Activated CD4-positive, alpha-beta memory T cell treated with anti-CD3 and anti-CD28 coated beads for 36 hours (primary cell): ENCODE measurements at places on chromosomes 6 and 20.

DNA sequence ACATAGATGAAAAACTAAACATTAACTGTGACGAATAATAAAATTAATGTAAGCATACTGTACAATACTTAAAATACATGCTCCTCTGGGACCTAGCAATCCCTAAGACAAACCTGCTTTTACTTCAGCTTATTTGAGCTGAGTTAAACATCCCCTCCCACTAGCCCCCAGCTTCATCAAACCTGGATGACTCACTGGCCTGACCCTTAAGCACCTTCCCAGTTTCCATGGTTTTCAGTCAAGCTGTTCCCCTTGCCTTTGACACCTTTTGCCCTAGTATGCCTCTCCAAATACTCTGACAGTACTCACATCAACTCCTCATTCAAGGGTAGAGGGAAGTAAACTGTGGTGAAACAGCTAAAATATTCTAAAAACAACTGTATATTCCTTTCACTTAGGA is 4.2 kb downstream of the ELOVL4 start:
- no peak for DNase-seq

GRCh38 chr6:11050731-11051130 is 6.6 kb upstream of the ELOVL2 start:
- no peak for DNase-seq

GRCh38 chr6:150575836-150576235 is 23.8 kb upstream of the PLEKHG1 start:
- DNase-seq: no peak

DNA sequence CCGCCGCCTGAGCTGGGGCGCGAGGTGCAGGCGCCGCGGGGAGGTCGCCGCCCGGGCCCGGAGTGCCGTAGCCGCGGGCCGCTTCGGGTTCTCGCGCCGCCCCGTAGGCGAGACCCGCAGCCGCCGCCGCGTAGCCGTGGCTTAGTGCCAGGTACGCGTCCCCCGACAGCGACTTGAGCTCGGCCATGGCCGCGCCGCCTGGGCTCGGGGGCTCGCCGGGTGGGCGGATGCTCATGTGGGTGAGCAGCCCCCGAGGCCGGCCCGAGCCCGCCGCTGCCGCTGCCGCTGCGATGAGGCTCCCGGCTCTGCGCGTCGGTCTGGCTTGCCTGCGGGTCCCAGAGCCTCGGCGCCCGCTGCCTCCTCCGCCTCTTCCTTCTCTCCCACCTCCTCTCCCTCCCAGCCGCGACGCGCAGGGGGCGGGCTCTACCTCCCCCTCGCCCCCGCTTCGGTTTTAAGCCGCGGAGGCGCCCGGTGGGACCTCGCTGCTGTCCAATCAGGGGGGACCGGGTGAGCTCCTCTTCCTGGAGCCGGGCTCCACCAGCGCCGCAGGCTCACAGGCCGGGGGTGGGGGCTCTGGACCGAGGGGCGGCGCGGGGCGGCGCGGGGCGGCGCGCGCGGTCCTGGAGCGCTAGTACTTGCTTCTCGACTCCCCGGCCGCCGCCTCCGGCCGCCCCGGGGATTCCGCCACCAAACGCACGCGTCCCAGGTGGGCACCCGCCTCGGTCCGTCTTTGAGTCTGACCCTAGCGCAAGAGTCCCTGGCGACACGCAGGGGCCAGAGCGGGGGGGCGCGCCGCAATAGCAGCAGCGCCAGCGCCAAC is at the start of gene BHLHE23:
TSS of gene BHLHE23 (minus strand) at position 425 of the 820 bp plus-strand sequence. CDS start at position 235, 190 bp downstream.
- no peak for DNase-seq

GRCh38 chr20:48338717-48339116 is 489.1 kb downstream of the PREX1 start:
- DNase-seq: no peak

DNA sequence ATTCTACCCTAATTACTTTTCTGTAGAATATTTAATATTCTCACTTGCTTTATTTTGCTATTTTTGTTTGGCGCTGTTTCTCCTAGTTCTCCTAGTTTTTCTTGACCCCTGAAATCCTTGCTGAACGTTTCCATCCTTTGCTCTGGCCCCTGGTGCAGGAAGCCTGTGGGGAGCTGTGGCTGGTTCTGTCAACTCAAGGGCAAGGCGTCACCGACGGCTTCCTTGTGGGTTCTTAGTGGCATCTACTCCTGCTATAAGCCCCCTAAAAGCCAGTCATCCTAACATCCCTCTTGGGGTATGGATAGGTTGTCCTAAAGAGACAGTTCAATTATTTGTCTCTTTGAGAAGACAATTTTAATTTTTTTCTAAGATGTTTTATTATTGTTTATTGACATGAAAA is 36.9 kb upstream of the KIF25 start:
- no peak for DNase-seq
